ENCODE measurements at places on chromosomes 5 and 9. TPM values are rescaled to one million over a fixed set of nuclear protein-coding genes. Genes with fewer than 3 reads are reported as not detected.

Gene WWC1
- 183 TPM for total RNA-seq

Gene ADAMTS2
- total RNA-seq: 7.7 TPM

Gene IRGM
- not detected for total RNA-seq

Gene ASS1
- 29.1 TPM for total RNA-seq

Gene HNRNPH1
- 893 TPM for total RNA-seq

Gene ADGRD2
- 0.31 TPM for total RNA-seq

Gene C9orf153
- total RNA-seq: not detected
